ENCODE measurements at places on chromosomes 5 and 9.

GRCh38 chr9:110487196-110487595, 92.3 kb downstream of the SVEP1 start:
- no peak for ATAC-seq

DNA sequence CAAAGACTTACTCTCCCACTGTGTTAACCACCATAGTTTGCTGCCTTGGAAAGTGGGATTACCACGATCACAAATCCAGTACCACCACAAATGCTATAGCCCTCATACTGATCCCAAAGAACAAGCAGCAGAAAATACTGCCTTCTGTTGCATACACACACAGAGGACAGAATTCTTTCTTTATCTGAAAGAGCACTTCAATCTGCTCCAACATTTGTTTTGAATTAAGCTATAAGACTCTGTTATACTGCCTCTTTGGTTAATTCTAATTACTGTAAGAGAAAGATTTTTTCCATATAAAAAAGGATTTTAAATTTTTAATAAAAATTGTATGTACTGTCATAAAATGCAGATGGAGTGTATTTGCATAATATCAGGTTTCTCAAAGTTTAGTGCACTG, 69.8 kb downstream of the YIPF5 start:
- peak; percentile 73 for ATAC-seq

- ATAC-seq = no peak
Observed at GRCh38 chr9:93671020-93671338, 94.6 kb downstream of the PHF2 start.

GRCh38 chr5:35804201-35804653, 52.5 kb upstream of the IL7R start:
- no peak for ATAC-seq

- no peak for ATAC-seq
Observed at GRCh38 chr9:96668868-96669534, 13.9 kb upstream of the PRXL2C start.

GRCh38 chr5:89936576-89936975, 473.0 kb downstream of the CETN3 start:
- ATAC-seq = no peak

DNA sequence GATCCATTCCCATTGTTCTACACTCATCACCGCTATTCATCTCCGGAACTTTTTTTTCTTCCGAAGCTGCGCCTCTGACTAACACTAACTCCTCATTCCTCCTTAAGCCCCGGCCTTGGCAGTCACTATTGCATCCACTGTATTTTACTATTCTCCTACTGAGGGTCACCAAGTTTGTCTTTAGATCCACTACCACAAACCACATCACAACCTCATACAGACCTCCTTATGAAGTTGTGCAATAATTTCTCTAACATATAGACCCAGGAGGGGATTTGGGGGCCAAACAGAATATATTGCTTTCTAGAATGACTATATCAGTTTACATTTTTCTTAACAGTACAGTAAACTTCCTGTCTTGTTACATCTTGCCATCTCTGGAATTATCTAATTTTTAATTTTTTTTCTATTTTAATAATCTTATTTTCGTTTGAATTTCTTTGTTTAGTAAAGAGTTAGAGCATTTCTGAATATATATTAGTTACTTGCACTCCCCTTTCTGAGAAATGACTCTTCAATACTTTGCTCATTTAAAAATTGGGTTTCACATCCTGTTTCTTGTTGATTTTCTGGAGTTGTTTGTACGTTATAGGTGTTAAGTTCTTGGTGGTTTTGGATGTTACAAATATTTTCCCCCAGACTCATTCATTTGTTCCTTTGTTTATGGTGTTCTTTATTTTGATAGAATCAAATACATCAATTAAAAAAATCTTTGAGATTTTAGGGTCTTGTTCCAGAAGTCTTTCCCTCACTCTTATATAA, 37.1 kb downstream of the DMRT2 start:
- ATAC-seq = no peak

- peak; percentile 93 for ATAC-seq
Observed at GRCh38 chr5:36177715-36178523, 26.0 kb downstream of the SKP2 start.

GRCh38 chr9:132207215-132207614, 45.4 kb downstream of the NTNG2 start:
- no peak for ATAC-seq

DNA sequence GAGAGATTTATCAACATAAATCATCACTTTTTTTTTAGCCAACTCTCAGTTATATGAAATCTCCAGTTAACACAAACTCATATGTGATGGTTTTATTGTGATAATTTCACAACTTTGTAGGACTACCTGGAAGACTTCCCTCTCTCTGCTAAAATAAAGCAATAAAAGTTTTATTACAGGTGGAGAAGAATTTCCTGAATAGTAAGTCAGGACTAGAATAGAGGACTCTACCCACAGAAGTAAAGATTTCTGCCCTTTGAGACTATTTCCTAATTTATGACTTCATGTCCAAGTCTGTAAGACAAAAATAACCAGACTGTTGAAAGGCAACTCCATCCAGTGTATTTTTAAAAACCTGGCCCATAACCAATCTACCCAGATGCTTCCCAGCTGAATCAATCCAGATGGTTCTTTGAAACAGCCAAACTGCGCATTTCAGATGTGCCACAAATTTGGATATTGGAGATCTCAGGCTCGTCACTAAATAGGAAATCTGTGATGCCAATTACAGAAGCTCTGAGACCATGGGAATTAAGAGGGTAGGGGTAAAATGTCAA, 234.0 kb upstream of the NMUR2 start:
- no peak for ATAC-seq

GRCh38 chr9:79461712-79462111, 110.1 kb upstream of the TLE4 start:
- ATAC-seq = peak; percentile 34

DNA sequence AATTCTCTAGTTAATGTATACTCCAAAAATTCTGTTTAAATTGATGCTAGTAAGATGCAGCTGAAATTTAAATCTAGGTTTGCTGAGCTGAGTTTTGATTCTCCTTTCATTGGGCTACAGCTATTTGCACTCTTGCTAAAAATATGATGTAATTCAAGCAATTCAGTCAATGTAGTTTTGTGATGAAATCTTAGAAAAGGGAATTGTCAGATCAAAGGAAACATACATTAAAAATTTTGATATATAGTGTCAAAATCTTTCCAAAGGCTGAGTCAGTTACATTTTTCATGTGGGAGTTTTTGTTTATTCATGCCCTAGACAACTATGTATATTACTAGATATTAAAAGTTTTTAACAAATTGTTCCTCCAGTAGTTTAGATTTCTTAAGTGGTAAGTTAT, 334.9 kb upstream of the DAB2 start:
- ATAC-seq = no peak

DNA sequence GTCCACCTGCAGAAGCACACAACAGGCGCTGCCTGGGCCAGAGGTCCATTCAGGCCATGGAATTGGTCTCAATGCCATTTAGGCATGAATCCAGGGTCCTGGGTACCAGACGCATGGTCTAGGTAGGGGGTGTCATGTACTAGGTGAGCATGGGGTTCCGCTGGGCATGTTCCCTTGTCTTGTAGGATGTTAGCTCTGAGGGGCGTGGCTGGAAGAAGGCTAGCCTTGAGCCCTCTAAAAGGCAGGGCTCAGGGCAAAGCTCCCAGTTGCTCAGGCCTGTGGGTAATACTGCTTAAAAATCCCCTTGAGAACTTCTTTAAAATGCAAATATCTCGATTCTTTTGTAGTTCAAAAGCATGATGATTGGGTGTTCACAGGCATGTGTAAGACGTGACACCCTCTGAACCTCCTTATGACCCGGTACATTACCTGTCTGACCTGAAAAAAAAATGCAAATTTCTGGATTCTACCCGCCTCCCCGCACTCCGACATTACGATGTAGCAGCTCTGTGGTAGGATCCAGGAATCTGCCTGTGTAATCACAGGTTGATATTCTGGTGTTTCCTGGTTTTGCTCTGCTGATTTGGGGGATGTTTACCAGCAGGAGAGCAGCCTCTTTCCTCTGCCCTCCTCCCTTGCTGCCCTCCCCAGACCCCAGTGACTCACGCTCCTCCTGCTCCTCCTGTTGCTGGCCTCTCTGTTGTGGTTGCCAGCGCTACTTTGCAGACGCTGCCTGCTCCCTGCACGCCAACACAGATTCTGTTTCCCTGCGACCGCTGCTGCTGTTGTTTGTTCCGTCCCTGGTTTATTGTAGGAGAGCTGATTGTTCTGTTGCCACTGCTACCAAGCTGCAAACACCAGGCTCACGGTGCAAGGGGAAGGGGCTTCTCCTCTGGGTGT, 5.7 kb downstream of the TMC1 start:
- peak; percentile 95 for ATAC-seq
